ENCODE measurements at places on chromosomes 11 and 22. TPM values are rescaled to one million over a fixed set of nuclear protein-coding genes. Genes with fewer than 3 reads are reported as not detected.

DNA sequence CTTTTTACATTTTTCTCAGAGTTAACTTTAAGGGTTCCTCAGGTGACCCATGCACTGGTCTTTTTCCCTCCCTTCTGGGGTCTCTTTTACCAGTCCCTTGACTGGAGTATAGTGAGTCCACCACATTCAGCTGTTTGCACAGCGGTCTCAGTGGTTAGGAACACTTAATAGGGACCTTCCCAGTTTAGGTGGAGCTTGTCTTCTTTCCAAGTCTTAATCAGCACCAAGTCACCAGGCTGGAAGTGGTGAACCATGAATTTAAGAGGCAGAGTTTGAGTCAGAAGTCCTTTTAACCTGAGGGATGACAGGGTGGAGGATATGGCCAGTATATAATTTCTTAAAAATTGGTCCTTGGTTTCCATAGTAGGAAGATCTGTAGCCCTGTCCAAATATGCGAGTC, 349.7 kb upstream of the MPPED2 start:
- no peaks in the 10 kb centered on the region for H3K27me3 ChIP-seq
- H3K27ac ChIP-seq: no peak overlapping the region
- no peaks in the 10 kb centered on the region for H3K36me3 ChIP-seq
- no peak overlapping the region for H3K4me3 ChIP-seq
- no peak for DNase-seq
- no peaks in the 10 kb centered on the region for H3K4me1 ChIP-seq

GRCh38 chr11:12680246-12680939, 6.2 kb downstream of the TEAD1 start:
- H3K27me3 ChIP-seq: peaks cover under 1% of the 10 kb centered on the region
- H3K27ac ChIP-seq: peak overlapping the region; percentile 98
- no peaks in the 10 kb centered on the region for H3K36me3 ChIP-seq
- DNase-seq: peak; percentile 94
- peaks cover 95% of the 10 kb centered on the region for H3K4me1 ChIP-seq

DNA sequence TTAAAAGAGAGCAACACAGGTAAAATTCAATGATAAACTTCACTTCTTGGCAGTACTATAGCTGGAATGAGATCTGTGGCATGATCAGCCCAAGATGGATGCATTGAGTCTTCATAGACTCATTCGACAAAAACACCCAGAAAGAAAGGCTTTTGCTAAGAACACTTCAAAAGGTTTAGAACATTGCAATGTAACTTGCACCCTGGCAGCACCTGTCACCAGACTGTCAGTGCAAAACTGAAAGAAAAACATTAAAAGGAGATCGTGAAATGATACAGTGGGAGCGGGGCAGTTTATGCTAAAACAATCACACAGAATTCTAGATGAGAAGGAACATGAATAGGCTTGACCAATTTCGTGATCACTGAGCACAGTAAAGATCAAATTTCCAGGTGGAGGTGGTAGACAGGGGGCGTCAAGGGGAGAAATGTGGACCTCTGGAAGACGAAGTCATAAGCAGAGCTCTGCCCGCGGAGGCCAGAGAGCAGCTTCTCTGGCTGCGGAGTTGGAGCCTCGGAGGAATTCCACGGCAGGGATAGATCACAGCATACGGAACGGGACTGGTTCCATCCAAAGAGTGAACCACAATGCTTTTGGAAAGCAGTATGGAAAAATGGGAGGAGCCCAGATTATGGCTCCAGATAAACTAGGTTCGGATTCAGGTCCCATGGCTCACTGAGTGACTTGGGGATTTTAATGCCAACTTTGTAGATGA, 11.9 kb downstream of the VSIG10L2 start:
- DNase-seq: no peak
- no peak overlapping the region for H3K4me3 ChIP-seq
- H3K4me1 ChIP-seq: peaks cover 9% of the 10 kb centered on the region
- H3K36me3 ChIP-seq: peaks cover 48% of the 10 kb centered on the region
- H3K27ac ChIP-seq: no peak overlapping the region

DNA sequence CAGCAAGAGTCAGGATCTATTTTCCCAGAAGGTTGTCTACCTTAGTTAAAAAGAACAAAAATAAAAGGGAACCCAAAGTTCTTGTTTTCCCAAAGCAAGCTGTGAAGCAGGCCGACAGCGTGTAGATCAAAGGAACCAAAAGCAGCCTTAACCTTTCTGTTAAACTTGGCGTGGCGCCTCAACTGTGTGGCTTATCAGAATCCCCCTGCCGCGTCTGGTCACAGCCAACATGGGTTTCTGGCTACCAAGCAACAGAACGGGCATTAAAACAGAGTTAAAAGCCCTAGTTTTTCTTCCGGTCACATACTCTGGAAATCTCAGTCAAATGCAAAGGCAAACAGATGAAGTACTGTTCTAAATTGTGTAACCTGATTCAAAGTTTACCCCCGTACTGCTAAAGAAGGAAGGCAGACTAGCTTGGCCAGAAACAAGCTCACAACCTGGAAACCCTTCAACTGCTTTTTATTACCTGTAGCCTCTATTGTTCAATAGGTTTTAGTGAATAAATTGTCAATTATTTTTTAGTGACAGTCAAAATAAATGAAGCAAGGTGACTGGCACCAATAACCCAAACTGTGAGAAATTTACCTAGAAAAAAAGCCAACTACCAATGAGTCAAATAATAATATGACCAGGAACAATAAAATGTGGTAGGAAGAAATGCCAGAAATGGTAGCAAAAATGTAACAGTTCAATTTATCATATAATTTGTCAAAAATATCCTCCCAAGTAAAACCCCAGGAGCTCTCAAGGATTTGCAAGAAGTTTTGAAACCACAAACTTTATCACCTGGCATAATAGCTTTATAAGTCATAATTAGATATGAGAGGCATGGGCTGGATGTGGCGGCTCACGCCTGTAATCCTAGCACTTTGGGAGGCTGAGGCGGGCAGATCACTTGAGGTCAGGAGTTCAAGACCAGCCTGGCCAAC, 21.4 kb downstream of the CHKA start:
- no peak overlapping the region for H3K4me3 ChIP-seq
- H3K36me3 ChIP-seq: peaks cover 7% of the 10 kb centered on the region
- DNase-seq: peak; percentile 95
- no peaks in the 10 kb centered on the region for H3K27me3 ChIP-seq

Gene BTBD18
- total RNA-seq: not detected

DNA sequence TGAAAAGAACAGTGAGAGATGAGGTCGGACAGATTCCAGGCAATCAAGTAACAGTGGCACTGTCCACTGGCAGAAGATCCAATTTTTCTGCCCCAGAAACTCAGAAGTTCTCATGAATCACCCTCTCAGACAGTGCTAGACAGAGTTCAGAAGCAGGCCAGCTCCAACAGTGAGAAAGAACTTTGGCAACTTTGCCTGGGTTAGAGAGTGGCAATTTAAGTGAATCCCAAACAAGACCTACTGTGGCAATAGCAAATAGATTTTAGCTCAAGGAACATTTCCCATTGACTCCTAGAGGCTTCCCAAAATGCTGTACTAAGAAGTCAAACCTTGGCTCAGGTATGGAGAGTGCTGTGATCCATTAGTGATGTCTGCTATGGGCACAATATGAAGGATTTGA, 12.3 kb downstream of the CD44 start:
- no peaks in the 10 kb centered on the region for H3K27me3 ChIP-seq
- peaks cover 13% of the 10 kb centered on the region for H3K4me1 ChIP-seq
- no peaks in the 10 kb centered on the region for H3K36me3 ChIP-seq
- peak overlapping the region; percentile 49 for H3K27ac ChIP-seq

Gene TEX54
- total RNA-seq: not detected

Gene FOLH1
- total RNA-seq: not detected

DNA sequence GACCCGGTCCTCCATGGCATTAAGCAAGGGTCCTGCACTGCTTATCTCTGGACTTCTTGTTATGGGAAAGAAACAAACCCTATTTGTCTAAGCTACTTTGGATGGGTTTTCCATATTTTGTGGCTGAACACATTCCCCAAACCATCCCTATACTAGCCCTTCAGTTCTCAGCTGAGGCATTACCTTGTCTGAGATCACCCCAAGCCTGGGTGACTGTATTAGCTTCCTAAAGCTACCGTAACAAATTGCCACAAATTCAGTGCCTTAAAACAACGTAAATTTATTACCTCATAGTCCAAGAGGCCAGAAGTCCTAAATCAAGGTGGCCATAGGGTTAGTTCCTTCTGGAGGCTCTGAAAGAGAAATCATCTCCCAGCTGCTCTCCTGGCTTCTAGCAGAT, 43.1 kb upstream of the CEP295 start:
- no peak for DNase-seq
- no peak overlapping the region for H3K4me3 ChIP-seq
- H3K27ac ChIP-seq: no peak overlapping the region
- no peaks in the 10 kb centered on the region for H3K36me3 ChIP-seq
- H3K27me3 ChIP-seq: no peaks in the 10 kb centered on the region

Gene RBMXL2
- total RNA-seq: not detected

- H3K27me3 ChIP-seq: no peaks in the 10 kb centered on the region
- no peak for DNase-seq
- no peak overlapping the region for H3K27ac ChIP-seq
- peaks cover 14% of the 10 kb centered on the region for H3K4me1 ChIP-seq
- H3K4me3 ChIP-seq: no peak overlapping the region
- peaks cover 20% of the 10 kb centered on the region for H3K36me3 ChIP-seq
Measured at GRCh38 chr22:35432228-35432905, 32.4 kb downstream of the MCM5 start.

DNA sequence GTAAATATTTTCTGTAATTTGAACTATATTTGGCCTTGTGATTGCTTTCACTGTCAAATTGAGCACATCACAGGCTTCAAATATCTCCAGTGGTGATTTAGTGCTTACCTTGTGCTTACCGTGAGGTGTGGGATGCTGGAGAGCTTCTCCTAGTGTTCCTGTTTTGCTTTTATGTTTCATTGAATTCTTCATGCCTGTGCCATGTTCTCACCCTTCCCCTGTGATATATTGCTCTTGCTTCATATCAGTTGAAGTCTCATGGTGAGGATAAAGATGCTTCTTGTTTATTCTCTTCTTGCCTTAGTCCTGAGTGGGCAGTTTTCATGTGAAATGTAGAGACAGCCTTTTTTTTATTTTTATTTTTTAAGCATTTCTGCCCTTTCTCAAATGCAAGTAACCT, 198.0 kb upstream of the PDGFD start:
- no peaks in the 10 kb centered on the region for H3K4me1 ChIP-seq
- no peak overlapping the region for H3K4me3 ChIP-seq
- no peaks in the 10 kb centered on the region for H3K36me3 ChIP-seq
- no peak overlapping the region for H3K27ac ChIP-seq
- no peaks in the 10 kb centered on the region for H3K27me3 ChIP-seq

DNA sequence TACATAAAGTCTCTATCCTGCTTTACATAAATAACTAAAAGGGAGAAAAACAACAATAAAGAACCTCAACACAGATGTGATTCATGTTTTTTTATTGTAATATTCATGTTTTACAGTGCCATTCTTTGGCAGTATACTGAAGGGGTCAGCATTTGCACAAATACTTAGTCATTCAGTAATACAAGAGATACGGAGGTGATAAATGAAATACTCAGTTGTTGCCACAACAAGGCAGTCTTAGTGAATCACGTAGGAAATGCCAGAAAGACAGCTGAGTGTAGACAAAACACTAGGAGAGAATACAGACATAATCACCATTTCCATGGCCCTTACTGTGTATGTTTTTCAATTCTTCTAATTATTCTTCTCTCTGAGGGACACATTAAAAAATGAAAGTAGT, 910.4 kb downstream of the METTL15 start:
- no peaks in the 10 kb centered on the region for H3K4me1 ChIP-seq
- H3K27ac ChIP-seq: no peak overlapping the region
- H3K36me3 ChIP-seq: no peaks in the 10 kb centered on the region
- H3K27me3 ChIP-seq: no peaks in the 10 kb centered on the region
- no peak overlapping the region for H3K4me3 ChIP-seq
- DNase-seq: no peak

DNA sequence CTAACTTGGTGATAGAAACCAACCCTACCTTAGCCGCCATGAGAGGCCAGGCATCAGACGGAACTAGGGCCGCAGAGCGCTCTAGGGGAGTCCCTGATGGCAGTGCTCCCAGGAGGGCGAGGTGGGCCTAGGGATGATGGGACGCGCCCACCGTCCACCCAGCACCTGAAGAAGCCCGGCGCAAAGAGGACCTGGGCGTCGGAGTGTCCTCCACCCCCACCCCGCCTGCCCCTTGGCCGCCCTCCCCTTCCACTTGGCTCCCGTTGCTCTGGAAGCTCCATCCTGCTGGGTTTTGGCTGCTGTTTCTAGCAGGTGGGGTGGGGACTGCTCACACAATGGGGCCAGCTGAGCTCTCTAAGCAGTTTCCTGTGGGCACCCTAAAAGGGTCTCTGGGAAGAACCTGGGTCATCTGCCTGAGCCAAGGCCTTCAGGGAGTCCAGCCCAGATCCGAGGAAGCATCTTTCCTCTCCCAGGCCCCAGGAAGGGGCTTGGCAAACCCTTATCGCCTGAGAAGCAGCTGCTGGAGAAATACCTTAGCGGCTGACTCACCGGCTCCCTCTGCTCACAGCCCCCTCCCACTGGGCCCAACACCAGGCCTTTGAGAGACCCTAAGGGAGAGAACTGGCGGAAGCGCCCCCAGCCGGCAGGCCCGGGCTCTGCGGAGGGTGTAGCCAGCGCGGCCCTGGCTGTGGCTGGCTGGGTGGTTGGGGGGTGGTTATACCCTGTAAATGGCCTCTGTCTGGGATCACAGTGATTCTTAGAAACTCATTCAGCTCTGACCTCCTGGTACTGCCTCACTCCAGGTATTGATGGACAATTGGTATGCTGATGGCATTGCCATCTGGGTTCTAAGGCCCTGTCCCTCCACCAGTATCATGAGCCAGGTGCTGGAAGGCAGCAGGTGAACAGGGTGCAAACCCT, 19.3 kb downstream of the CREB3L1 start:
- H3K4me3 ChIP-seq: peak overlapping the region; percentile 45
- peaks cover 40% of the 10 kb centered on the region for H3K4me1 ChIP-seq
- peak; percentile 92 for DNase-seq
- peak overlapping the region; percentile 74 for H3K27ac ChIP-seq

Gene SHISAL1
- total RNA-seq: 1.0 TPM

DNA sequence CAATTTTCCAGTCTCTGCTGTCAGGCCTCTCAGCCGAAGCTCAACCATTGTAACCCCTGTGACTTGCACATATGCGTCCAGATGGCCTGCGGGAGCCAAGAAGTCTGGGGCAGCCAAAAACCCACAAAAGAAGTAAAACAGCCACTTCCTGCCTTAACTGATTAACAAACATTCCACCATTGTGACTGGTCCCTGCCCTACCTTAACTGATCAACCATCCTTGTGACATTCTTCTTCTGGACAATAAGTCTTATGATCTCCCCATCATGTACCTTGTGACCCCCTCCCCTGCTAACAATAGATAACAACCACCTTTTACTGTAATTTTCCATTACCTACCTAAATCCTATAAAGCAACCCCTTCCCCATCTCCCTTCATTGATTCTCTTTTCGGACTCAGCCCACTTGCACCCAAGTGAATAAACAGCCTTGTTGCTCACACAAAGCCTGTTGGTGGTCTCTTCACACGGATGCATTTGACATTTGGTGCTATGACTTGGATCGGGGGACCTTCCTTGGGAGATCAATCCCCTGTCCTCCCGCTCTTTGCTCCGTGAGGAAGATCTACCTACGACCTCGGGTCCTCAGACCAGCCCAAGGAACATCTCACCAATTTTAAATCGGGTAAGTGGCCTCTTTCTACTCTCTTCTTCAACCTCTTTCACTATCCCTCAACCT, 1.3 kb upstream of the NDUFC2 start:
- peak; percentile 22 for DNase-seq
- peak overlapping the region; percentile 92 for H3K27ac ChIP-seq
- H3K27me3 ChIP-seq: no peaks in the 10 kb centered on the region
- no peak overlapping the region for H3K4me3 ChIP-seq

Gene CPT1A
- total RNA-seq: 62.4 TPM

Gene PGA3
- total RNA-seq: 453 TPM

GRCh38 chr22:28282405-28283067, 363.5 kb upstream of the PITPNB start:
- H3K27me3 ChIP-seq: no peaks in the 10 kb centered on the region
- H3K4me3 ChIP-seq: no peak overlapping the region
- no peaks in the 10 kb centered on the region for H3K36me3 ChIP-seq
- DNase-seq: no peak

Data from stomach (tissue), 19 donors.